ENCODE measurements at places on chromosomes 4 and X. TPM values are rescaled to one million over a fixed set of nuclear protein-coding genes. Genes with fewer than 3 reads are reported as not detected.

The CD40LG gene
- not detected for total RNA-seq

The ZCCHC18 gene
- 0.07 TPM for total RNA-seq

The NUDT11 gene
- 3.2 TPM for total RNA-seq

The GAGE1 gene
- total RNA-seq = not detected

The ADAM29 gene
- total RNA-seq = not detected

The CCSER1 gene
- not detected for total RNA-seq

The AFAP1 gene
- total RNA-seq = 27.3 TPM

The BTK gene
- 0.13 TPM for total RNA-seq

The FRMD7 gene
- not detected for total RNA-seq

The MAGEA10 gene
- 0.09 TPM for total RNA-seq

The ACE2 gene
- not detected for total RNA-seq

The ATP1B4 gene
- not detected for total RNA-seq

The PKD2 gene
- total RNA-seq = 20.6 TPM

The TDO2 gene
- 0.43 TPM for total RNA-seq

The MUC7 gene
- not detected for total RNA-seq

The SORCS2 gene
- 4.1 TPM for total RNA-seq

The ITM2A gene
- total RNA-seq = not detected

The SLC38A5 gene
- total RNA-seq = 0.34 TPM

The PRRG3 gene
- total RNA-seq = not detected

The RNF128 gene
- total RNA-seq = not detected

The CSAG2 gene
- total RNA-seq = not detected

The SLIT2 gene
- not detected for total RNA-seq

The PNMA6F gene
- total RNA-seq = not detected

The NPNT gene
- total RNA-seq = 0.22 TPM

The STATH gene
- not detected for total RNA-seq

The SEPSECS gene
- 3.0 TPM for total RNA-seq

The VCX gene
- not detected for total RNA-seq

The RTL9 gene
- 0.05 TPM for total RNA-seq

The AWAT2 gene
- not detected for total RNA-seq

The HHIP gene
- 0.79 TPM for total RNA-seq

The MAGEC2 gene
- total RNA-seq = not detected

The GAGE12E gene
- not detected for total RNA-seq

The TLL1 gene
- total RNA-seq = 0.15 TPM

The NOX1 gene
- not detected for total RNA-seq

The CENPVL3 gene
- total RNA-seq = 0.06 TPM

The MAGEB2 gene
- not detected for total RNA-seq

The FAM9B gene
- not detected for total RNA-seq

The SMARCAD1 gene
- 10.0 TPM for total RNA-seq

The GPC3 gene
- not detected for total RNA-seq

The ARSJ gene
- 4.6 TPM for total RNA-seq

The HSFX4 gene
- total RNA-seq = not detected

The MAGEA2 gene
- total RNA-seq = 0.13 TPM

The HS3ST1 gene
- total RNA-seq = 0.45 TPM

The NFXL1 gene
- 5.7 TPM for total RNA-seq

The LUZP4 gene
- not detected for total RNA-seq

The VCX3A gene
- total RNA-seq = not detected

The RPS6KA6 gene
- 5.7 TPM for total RNA-seq

The RGS12 gene
- total RNA-seq = 8.8 TPM

The NXF2B gene
- total RNA-seq = not detected
